Stimulated activated CD4-positive, alpha-beta T cell treated with anti-CD3 and anti-CD28 coated beads, Interleukin-15, amount 100 ng/mL, for 1 hour (primary cell): ENCODE measurements at places on chromosomes 12 and 14.

GRCh38 chr12:96061323-96061722, 25.9 kb upstream of the LTA4H start:
- no peak for DNase-seq

DNA sequence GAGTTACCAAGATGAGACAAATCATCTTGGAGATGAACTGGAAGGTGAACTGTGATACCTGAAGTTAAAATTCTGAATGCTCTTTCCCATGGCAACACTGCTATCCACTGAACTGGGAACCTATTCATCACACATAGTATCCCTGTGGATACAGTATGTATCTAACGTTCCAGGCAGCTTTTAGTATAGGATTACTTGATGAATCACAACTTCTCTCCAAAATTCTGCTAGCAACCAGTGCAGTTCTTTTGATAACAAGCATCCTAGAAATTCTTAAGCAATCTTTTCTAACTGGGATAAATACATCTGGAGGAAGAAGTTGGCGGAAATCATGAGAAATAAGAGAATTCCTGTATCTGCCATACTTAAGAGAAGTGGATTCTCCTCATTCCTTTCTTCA, 66.4 kb downstream of the PAWR start:
- no peak for DNase-seq

DNA sequence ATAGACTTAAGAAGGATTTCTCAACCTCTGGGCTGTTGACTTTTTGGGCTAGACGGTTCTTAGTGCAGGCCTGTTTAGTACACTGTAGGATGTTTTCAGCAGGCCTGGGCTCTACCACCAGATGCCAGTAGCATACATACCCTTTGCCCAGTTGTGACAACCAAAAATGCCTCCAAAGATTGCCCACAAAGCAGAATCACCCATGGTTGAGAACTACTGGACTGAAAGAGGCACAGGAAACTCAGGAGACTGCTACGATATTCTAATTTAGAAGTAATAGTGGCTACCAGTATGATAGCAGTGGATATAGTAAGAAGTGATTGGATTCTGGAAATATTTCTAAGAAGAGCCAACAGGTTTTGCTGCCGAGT, 15.5 kb downstream of the SLC35E3 start:
- no peak for DNase-seq

GRCh38 chr12:130114952-130115351, 47.3 kb upstream of the FZD10 start:
- no peak for DNase-seq

DNA sequence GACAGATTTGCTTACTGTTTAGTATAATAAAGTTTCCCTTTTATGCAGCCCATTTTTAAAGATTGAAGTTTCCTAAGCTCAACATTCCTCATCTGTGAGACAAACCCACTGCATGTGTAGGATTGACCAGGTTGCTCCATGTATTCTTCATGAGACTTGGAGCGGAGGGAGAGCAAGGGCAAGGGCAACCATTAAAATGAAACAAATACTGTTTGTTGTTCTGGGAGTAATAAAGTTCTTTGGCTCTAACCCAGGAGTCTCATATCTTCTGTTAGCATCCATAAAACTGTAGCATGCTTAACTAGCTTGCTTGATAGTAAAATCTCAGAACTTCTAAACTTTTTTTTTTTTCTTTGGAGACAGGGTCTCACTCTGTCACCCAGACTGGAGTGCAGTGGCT, 74.2 kb downstream of the NTS start:
- DNase-seq = no peak

- peak; percentile 57 for DNase-seq
Observed at GRCh38 chr14:74922752-74923401, at the start of gene RPS6KL1. RPS6KL1 (minus strand) TSS chr14:74923260; CDS start chr14:74921541, 1,719 bp downstream.

- no peak for DNase-seq
Observed at GRCh38 chr14:34911209-34912150, 36.3 kb upstream of the BAZ1A start.

GRCh38 chr12:125871811-125872594, 806.8 kb downstream of the AACS start:
- DNase-seq = no peak

DNA sequence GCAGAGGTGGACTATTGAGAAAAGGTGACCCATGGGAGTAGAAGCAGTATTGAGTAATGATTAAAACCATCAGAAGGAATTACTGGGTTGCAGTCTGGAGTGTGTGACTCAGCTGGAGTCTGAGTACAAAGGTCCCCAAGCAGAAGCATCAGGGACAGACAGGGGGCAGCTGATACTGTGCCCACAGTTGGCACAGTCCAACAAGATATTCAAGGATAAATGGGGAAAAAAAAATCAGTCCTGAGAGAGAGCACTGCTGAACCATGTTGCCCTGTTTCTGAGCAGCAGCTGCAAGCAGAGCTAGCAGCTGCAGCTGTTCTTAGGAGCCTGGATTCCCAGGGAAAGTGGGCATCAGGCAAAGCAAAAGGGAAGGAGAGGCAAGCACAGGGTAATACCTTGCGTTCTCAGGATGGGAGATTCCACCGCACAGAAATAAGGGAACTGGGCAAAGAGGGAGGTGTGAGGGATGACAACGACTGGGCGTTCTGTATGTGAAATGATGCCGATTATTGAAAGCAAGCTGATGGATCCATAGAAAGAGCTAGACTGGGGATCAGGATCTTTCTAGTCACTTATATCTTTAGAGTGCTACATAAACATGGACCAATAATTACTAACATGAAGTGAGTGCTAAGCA, 17.7 kb downstream of the NEUROD4 start:
- no peak for DNase-seq

- no peak for DNase-seq
Observed at GRCh38 chr14:35134329-35135123, 12.2 kb downstream of the PRORP start.

GRCh38 chr14:61640158-61641136, 54.9 kb upstream of the HIF1A start:
- no peak for DNase-seq
